ENCODE measurements at places on chromosomes 6 and 20. TPM values are rescaled to one million over a fixed set of nuclear protein-coding genes. Genes with fewer than 3 reads are reported as not detected.

- no peak for DNase-seq
These were observed 9.9 kb downstream of the DNMT3B start for GRCh38 chr20:32772046-32772445.

DNA sequence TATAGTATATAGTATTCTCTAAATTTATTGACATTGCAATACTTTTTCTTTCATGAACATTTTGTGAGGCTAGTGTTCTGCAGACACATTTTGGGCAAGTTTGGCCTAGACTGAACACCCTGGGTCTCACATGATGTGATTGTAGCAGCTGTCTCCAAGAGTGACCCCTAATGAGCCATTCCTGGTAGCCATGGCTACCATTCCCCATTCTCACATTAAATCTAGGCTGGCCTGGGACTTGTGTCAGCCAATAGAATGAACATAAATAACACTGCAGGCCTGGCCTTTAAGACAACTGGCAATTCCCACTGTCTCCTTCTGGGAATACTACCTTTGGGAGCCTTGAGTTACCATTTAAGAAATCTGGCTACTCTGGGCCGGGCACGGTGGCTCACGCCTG is 38.0 kb upstream of the TASP1 start:
- no peak for DNase-seq

GRCh38 chr6:107704347-107705013 is 119.6 kb downstream of the SCML4 start:
- peak; percentile 85 for DNase-seq

DNA sequence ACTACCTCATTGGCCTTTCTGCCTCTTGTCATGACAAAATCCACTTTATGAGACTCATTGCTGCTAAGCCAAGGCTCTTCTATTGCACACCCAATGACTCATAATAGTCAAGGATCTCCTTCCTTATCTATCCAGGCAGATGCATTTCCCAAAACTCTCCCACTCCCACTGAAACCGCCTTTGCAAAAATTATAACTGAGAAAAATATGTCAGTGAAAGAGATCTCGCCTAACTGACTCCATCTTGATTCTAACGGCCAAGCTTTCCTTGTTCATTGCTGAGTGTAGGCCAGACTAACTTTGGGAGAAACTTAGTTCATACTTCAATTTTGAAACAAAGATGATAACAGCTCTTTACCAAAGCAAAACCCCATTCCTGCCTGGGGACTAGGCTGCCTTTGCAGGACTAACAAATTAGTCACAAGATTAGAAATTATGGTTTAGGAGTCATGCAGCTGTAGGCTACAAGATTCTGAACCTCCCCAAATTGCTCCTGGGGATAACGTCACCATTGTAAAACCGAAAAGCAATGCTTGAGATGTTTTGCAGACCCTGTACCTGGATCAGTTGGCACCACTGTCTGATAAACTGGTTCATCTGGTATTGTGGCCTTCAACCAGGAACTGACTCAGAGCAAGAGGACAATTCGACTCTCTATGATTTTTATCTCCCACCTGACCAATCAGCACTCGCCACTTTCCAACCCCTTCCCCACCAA is 47.1 kb downstream of the HAO1 start:
- no peak for DNase-seq

DNA sequence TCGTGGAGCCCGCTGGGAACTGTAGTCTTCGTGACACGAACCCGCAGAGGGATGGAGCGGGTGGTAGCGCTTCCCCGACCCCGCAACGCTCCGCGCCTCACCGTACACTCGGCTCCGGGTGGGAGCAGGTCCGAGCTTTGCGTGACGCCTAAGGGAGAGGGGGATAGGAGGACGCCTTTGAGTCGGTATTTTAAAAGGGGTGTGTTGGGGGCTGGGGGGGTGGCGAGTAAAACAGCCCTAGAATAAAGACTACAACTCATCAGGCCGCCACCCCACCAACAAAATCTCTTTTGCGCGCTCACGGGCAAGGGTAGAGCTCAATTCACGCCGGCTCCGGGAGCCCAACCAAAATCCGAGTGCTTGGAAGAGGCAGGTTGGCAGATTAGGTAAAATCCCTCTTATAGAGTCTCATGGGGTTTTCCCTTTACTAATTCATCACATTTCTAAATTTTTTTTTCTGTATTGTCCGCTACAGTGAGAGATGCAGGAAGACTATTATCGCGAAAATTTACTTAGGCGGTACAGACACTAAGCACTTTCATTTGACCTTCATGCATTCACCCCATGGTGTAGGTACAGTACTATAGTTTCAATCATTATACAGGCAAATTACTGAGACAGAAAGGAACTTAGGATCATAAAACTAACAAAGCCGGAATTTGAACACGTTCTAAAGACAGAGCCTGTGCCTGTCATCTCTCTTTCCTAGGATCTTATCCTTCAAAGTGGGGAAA is 706 bp upstream of the SNX14 start:
- peak; percentile 60 for DNase-seq

DNA sequence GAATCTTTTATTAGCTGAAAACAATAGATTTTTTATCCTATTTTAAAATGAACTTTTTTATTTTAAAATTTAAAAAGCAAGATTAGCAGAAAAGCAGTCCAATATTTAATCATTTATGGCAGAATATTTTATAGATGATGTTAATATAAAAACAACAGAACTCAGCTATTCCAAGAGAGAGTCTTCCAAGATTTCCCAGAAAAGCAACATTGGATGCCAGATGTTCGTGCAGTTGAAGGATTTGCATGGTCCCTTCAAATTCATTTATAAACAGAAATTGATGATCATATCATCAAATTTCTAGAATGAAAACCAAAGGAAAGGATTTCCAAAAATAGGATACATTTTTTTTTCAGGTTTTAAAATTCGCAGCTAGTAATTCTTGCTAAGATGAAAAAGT is 25.4 kb upstream of the CNKSR3 start:
- peak; percentile 89 for DNase-seq

DNA sequence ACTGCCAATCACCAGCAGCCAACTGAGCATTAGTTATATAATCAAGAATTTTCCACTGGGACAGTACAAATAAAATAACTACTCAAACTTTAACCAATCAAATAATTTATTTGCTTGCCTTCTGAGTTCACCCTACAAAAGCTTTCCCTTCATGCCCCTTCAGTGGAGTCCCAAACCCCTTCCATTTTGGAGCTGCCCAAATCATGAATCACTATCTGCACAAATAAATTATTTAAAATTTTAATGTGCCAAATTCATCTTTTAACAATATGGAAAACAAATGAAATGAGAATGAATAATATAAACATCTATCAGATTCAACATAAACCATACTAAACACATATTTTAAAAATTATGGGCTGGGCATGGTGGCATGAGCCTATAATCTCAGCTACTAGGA is 85.9 kb downstream of the KIF13A start:
- DNase-seq: no peak

- DNase-seq: no peak
These were observed 113.4 kb downstream of the DACT2 start for GRCh38 chr6:168206186-168206585.

GRCh38 chr6:151482290-151482689 is 11.5 kb upstream of the CCDC170 start:
- peak; percentile 66 for DNase-seq

- DNase-seq: no peak
These were observed 23.0 kb downstream of the IL17F start for GRCh38 chr6:52221302-52221701.

DNA sequence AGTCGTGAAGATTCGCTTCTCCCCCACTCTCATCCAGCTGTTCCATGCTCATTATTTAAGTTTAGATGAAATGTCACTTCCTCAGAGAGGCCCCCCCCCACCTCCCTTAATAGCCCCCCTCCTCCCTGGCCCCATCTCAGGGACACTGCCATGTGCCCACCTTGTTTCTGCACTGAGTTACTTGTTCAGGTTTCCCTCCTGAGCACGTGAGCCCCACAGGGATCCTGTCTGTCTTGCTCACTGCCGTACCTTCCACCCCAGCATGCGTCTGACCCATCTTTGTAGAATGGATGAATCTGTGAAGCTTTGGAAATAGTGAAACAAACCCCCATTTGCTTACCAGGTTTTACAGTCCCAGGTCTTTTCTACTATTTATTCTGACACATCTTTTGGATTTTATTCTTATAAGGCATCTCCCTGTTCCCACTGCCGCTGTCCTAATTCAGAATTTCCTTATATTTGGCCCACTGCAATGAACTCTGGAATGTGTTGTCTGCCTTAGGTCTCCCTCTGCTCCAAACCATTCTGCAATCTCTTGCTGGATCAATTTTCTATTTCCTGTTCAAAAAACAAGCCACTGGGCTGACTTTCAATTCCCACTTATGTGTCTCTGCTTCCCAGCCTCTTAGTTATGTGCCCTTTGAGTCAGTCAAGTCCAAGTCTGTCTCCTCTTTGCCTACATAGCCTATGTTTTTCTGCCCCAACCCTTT is 136.5 kb upstream of the ECI2 start:
- peak; percentile 84 for DNase-seq

GRCh38 chr6:161903584-161904212 is 629.8 kb upstream of the AGPAT4 start:
- no peak for DNase-seq

DNA sequence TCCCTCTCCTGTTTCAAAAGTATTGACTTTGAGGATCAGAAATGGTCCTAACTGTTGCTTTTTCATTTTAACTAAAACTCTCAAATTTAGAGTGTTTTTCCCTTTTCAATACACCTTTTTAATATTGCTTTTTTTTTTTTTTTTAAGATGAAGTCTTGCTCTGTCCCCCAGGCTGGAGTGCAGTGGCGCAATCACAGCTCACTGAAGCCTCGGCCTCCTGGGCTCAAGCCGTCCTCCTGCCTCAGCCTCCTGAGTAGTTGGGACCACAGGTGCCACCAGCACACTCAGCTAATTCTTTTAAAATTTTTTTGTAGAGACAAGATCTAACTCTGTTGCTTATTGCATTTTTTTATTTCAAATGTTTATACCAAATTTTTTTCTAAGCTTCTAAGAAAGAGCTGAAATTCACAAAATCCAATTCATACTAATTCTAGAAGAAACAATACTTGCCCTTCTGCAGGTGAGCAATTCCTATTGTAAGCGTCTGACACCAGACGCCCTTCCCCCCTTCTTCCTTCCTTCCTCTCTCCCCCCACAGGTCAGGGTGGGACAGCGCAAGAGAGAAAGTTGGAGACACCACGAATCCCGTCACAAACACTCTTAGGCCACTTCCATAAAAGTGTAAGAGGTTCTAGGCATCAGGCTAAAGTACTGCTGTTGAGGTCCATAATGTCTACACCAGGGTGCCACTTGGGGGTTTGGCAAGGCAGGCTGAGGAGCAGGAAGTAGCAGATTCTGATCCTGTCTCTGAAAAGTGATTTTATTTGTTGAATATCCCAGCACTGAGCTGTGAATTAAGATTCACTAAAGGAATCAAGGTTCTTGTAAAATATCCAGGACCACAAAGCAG is 12.8 kb downstream of the DLL1 start:
- no peak for DNase-seq

Gene NEU1
- polyA plus RNA-seq: 17.7 TPM

Gene PRRT1
- 1.4 TPM for polyA plus RNA-seq

- peak; percentile 79 for DNase-seq
These were observed 114.7 kb upstream of the PRL start for GRCh38 chr6:22411376-22412105.

DNA sequence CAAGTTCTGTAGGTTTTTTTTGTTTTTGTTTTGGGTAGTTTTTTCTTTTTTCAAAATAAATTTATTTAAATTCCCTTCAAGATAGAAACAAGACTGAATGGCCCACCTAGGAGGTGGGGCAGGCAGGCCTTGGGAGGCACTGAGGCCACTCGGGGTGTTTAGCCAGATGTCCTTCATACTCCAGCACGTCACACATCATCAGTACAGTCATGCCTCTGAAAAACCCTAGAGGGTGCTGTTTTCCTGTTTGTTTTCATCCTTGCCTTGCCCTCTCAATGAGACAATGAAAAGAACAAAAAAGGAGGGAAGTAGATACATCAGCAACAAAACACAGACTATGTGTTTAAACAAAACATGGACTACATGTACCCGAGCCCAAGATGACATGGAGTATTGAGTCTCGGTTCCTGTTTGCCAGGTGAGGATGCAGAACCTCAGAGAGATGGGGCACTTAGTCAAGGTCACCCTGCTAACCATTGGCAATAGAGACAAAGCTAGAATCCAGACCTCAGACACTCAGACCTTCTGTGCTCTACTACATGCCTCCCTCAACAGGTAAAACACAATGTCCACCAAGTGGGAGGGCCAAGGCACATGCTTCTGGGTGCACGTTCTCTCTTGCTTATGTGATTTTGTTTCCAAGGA is 26.8 kb upstream of the CLIC5 start:
- peak; percentile 12 for DNase-seq

- DNase-seq: peak; percentile 33
These were observed 296.7 kb downstream of the CDH26 start for GRCh38 chr20:60254901-60255411.

- no peak for DNase-seq
These were observed 84.5 kb downstream of the SLC16A10 start for GRCh38 chr6:111171577-111172400.

DNA sequence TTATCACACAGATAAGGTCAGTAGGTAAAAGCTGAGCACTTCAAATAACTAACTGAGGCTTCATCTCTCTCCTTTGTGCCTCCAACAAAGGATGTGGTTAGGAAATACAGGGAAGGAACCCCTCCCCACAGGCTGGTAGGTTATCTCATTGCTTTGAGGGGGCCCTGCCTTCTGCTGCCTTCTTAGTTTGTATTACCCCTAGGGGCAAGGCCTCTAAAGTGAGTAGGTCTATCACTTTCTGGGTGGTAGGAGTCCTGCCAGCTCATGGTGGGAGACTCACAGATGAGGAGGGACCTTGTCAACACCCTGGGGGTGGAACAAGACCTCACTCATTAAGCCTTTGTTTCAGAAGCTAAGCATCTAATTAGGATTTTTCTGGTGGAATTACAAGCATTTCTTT is 34.6 kb downstream of the EDN1 start:
- no peak for DNase-seq

DNA sequence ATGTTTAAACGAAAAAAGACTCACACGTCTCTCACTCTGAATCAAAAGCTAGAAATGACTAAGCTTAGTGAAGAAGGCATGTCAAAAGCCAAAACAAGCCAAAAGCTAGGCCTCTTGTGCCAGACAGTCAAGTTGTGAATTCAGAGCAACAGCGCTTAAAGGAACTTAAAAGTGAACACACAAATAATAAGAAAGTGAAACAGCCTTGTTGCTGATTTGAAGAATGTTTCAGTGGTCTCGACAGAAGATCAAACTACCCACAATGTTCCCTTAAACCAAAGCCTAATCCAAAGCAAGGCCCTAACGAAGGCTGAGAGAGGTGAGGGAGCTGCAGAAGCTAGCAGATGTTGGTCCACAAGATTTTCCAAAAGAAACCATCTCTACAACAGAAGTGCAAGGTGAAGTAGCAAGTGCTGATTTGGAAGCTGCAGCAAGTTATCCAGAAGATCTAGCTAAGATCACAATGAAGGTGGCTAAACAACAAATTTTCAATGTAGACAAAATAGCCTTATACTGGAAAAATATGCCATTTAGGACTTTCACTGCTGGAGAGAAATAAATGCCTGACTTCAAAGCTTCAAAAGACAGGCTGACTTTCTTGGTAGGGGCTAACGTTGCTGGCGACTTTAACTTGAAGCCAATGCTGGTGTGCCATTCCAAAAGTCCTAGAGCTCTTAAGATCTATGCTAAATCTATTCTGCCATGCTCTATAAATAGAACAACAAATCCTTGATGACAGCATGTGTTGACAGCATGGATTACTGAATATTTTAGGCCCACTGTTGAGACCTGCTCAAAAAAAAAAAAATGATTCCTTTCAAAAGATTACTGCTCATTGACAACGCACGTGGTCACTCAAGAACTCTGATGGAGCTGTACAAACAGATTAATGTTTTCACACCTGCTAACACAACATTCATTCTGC is 40.3 kb downstream of the SEC63 start:
- DNase-seq: no peak

GRCh38 chr6:135577059-135577538 is 79.6 kb upstream of the AHI1 start:
- no peak for DNase-seq
